ENCODE measurements at places on chromosomes 7 and 10. TPM values are rescaled to one million over a fixed set of nuclear protein-coding genes. Genes with fewer than 3 reads are reported as not detected.
A peak's percentile ranks its signal among the peaks of the same experiment; 100 is the strongest.

DNA sequence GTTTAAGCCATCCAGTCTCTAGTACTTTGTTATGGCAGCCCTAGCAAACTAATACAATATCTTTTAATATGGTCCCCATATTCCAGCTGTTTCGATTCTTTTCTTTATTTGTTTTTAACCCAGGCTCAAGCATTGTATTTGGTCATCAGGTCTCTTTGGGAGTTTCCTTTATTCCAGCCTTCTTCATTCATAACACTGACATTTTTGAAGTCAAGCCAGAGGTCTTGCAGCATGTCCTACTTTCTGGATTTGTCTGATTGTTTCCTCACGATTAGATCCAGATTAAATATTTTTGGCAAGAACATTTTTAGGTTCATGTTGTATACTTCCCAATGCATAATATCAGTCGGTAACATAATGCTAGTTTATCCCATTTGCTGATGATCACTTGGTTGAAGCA, 11.8 kb downstream of the SLC25A13 start:
- peaks cover 93% of the 10 kb centered on the region for H3K4me1 ChIP-seq
- H3K4me3 ChIP-seq, result no peak overlapping the region
- peak overlapping the region; percentile 60 for H3K27ac ChIP-seq
- DNase-seq, result no peak
- H3K36me3 ChIP-seq, result no peaks in the 10 kb centered on the region
- no peaks in the 10 kb centered on the region for H3K27me3 ChIP-seq

GRCh38 chr7:48782511-48782910, 141.8 kb upstream of the CDC14C start:
- H3K4me1 ChIP-seq, result no peaks in the 10 kb centered on the region
- no peak overlapping the region for H3K4me3 ChIP-seq
- H3K36me3 ChIP-seq, result no peaks in the 10 kb centered on the region
- no peaks in the 10 kb centered on the region for H3K27me3 ChIP-seq
- H3K27ac ChIP-seq, result no peak overlapping the region
- no peak for DNase-seq

DNA sequence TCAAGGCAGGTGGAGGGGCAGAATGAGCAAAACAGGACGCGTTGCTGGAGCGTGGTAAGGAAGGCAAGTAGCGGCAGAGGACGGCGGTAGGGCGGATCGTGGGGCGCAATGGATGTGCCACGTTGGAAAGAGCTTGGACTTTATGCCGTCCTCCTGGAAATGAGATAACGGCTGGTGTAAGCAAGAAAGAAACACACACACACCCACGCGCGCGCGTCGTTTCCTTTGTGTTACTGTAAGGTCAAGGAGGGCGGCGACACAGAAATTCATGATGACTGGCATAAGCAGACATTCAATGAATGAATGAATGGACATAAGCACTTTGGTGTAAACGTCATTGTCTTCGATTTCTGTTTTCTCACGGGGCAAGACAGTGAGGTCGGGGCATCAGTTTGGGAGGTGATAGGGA, 683 bp upstream of the ENTPD7 start:
- peak overlapping the region; percentile 62 for H3K27ac ChIP-seq
- H3K4me3 ChIP-seq, result peak overlapping the region; percentile 90
- H3K4me1 ChIP-seq, result peaks cover 13% of the 10 kb centered on the region
- no peaks in the 10 kb centered on the region for H3K36me3 ChIP-seq
- no peak for DNase-seq

GRCh38 chr10:98516352-98516751, 69.6 kb upstream of the HPS1 start:
- no peaks in the 10 kb centered on the region for H3K27me3 ChIP-seq
- no peak overlapping the region for H3K27ac ChIP-seq
- no peaks in the 10 kb centered on the region for H3K36me3 ChIP-seq
- H3K4me3 ChIP-seq, result no peak overlapping the region
- no peaks in the 10 kb centered on the region for H3K4me1 ChIP-seq

DNA sequence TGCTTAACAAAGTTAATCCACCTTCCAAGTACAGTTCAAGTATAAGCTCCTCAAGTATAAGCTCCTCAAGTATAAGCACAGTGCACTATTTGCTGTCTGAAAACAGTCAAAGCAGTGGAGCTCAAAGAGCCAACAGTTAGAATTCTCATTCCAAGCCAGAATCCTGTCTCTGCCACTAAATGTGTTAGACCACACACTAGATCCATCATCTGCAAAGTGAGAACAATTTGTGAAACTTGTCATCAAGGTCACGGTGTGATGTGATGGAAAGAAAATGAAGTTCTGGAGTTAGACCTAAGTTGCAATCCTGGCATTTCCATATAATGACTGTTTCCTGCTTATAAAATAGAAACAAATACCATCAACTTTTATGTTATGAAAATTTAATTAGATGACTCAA, 602.5 kb downstream of the TNS3 start:
- H3K27me3 ChIP-seq, result no peaks in the 10 kb centered on the region
- no peak overlapping the region for H3K4me3 ChIP-seq
- no peak for DNase-seq
- H3K4me1 ChIP-seq, result no peaks in the 10 kb centered on the region
- no peaks in the 10 kb centered on the region for H3K36me3 ChIP-seq

DNA sequence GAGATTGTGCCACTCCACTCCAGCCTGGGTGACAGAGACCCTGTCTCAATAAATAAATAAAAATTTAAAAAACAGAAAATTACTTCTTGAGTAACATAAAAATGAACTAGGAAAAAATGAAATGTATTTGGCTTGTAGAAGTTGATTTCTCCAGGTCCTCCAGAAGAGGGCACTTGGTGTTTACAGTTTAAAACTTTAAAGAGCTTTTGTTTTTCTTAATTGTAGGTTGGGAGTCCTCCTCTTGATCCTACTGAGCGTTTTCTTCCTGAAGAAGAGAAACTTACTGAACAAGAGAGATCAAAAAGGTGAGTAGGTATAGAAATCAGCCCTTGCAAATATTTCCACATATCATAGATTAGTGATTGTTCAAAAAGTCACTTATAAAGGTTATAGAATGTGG, 16.2 kb downstream of the KIFBP start:
- no peak overlapping the region for H3K4me3 ChIP-seq
- no peaks in the 10 kb centered on the region for H3K27me3 ChIP-seq
- H3K36me3 ChIP-seq, result peaks cover 42% of the 10 kb centered on the region
- peak overlapping the region; percentile 27 for H3K27ac ChIP-seq
- no peak for DNase-seq
- no peaks in the 10 kb centered on the region for H3K4me1 ChIP-seq

- no peaks in the 10 kb centered on the region for H3K36me3 ChIP-seq
- no peaks in the 10 kb centered on the region for H3K4me1 ChIP-seq
- H3K27me3 ChIP-seq, result no peaks in the 10 kb centered on the region
- H3K4me3 ChIP-seq, result no peak overlapping the region
- no peak overlapping the region for H3K27ac ChIP-seq
- DNase-seq, result no peak
Measured at GRCh38 chr10:62250594-62251198, 17.9 kb downstream of the RTKN2 start.

- DNase-seq, result no peak
- no peaks in the 10 kb centered on the region for H3K4me1 ChIP-seq
- H3K27ac ChIP-seq, result no peak overlapping the region
- H3K27me3 ChIP-seq, result peaks cover 4% of the 10 kb centered on the region
Measured at GRCh38 chr10:49598986-49599385, 11.1 kb upstream of the SLC18A3 start.

GRCh38 chr10:103666087-103666761, 172.7 kb downstream of the NEURL1 start:
- peak overlapping the region; percentile 11 for H3K27ac ChIP-seq
- H3K4me1 ChIP-seq, result peaks cover 60% of the 10 kb centered on the region
- DNase-seq, result peak; percentile 54
- no peaks in the 10 kb centered on the region for H3K27me3 ChIP-seq

- H3K4me1 ChIP-seq, result peaks cover 18% of the 10 kb centered on the region
- H3K36me3 ChIP-seq, result no peaks in the 10 kb centered on the region
- no peaks in the 10 kb centered on the region for H3K27me3 ChIP-seq
- no peak for DNase-seq
- no peak overlapping the region for H3K27ac ChIP-seq
Measured at GRCh38 chr10:11036424-11037011, 18.8 kb downstream of the CELF2 start.

DNA sequence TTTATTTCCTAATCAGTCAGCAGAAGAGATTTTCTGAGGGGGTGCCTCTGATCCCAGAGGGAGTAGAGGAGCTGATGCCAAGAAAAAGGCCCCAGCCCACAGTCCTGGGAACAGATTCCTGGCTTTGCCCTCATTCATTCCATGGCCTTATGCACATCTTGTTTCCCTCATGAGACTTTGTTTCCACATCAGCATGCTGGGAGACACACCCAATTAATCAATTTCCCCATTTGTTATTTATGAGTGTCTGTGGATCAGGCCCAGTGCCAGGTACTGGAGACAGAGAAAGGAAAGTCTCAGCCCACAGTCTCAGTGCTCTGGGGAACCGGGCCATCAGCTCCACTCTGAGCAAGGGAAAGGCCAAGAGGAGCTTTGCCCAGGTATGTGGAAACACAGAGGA, 496.2 kb upstream of the ZMIZ1 start:
- no peak overlapping the region for H3K27ac ChIP-seq
- no peak overlapping the region for H3K4me3 ChIP-seq
- peak; percentile 32 for DNase-seq

DNA sequence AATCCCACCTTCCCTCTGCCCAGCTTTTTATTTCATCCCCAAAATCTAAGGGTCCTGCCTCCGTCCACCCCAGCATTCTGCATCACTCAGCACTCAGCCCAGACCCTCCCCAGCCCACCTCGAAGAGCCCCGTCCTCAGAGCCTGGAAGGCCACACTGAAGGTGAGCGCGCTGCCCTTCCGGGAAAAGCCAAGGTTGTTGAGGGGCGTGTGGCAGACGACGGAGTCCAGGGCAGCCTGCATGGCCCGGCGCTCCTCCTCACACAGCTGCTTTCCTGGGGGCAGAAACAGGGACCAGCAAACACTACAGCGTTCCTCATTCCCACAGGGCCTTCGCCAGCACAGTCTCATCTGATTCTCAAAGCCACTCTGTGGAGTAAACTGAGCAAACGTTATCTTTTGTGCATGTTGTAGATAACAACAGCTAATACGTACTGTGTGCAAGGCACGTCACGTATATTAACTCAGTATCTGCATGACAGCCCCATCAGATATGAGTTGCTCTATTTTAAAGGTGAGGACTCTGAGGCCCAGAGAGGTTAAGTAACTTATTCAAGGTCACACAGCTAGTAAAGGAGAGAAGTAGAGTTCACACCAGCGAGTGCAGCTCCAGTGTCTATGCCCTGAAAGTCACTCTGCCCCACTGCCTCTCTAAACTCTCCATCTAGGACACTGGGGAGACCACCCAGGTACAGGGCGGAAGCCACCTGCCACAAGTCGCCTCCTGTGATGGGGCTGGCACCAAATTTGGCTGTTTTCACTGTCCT, 2.8 kb downstream of the TRAPPC14 start:
- no peak for DNase-seq
- peaks cover 6% of the 10 kb centered on the region for H3K4me1 ChIP-seq
- no peak overlapping the region for H3K27ac ChIP-seq
- peaks cover 40% of the 10 kb centered on the region for H3K36me3 ChIP-seq

DNA sequence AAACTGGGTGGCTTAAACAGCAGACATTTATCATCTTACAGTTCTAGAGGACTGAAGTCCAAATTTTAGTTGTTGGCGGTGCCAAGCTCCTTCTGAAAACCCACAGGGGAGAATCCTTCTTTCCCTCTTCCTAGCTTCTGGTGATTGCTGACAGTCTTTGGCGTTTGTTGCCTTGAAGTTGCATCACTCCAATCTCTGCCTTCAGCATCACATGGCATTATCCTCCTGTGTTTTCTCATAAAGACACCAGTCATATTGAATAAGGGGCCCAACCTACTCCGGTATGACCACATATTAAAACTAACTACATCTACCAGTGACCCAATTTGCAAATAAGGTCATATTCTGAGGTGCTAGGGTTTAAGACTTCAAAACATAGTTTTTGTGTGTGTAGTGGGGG, 472.1 kb upstream of the IGFBP3 start:
- no peak overlapping the region for H3K27ac ChIP-seq
- DNase-seq, result no peak
- H3K36me3 ChIP-seq, result no peaks in the 10 kb centered on the region
- H3K4me1 ChIP-seq, result peaks cover 17% of the 10 kb centered on the region
- no peak overlapping the region for H3K4me3 ChIP-seq

- H3K36me3 ChIP-seq, result no peaks in the 10 kb centered on the region
- H3K27me3 ChIP-seq, result no peaks in the 10 kb centered on the region
- no peak overlapping the region for H3K4me3 ChIP-seq
- H3K4me1 ChIP-seq, result no peaks in the 10 kb centered on the region
Measured at GRCh38 chr10:120607016-120607709, 150.1 kb downstream of the PLPP4 start.

- no peaks in the 10 kb centered on the region for H3K27me3 ChIP-seq
- H3K27ac ChIP-seq, result no peak overlapping the region
- H3K36me3 ChIP-seq, result no peaks in the 10 kb centered on the region
Measured at GRCh38 chr7:137081321-137082093, 213.1 kb downstream of the CHRM2 start.

DNA sequence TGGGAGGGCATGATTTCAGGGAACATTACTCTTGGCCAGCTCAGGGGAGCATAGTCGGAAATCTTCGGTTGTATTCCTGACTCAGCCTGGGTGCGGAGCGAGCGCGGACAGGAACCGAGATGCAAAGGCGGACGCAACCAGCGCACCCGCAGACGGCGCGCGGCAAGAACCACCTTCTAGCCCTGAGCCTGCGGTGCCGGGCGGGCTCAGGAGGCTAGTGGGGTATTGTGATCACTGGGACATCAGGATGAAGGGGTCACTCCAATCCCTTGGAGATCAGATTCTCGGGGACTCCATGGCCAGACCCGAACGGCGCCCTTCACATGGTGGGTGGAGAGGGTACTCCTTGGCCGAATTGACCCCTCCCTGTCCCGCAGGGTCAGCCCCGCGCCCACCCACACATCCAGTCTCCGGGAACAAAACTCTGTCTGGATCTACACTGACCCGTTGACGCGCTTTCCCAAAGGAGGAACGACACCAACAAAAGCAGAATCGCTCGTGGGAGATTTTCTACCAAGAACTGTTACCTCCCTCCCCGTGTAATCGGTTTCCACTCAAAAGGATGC, 730.5 kb downstream of the ZWINT start:
- no peak overlapping the region for H3K27ac ChIP-seq
- peaks cover 33% of the 10 kb centered on the region for H3K27me3 ChIP-seq
- peak overlapping the region; percentile 45 for H3K4me3 ChIP-seq
- H3K36me3 ChIP-seq, result no peaks in the 10 kb centered on the region

MOGAT3 gene
- not detected for total RNA-seq

SHTN1 gene
- 0.73 TPM for total RNA-seq

FOXP2 gene
- 7.2 TPM for total RNA-seq

VENTX gene
- 0.33 TPM for total RNA-seq

MINDY4 gene
- total RNA-seq, result 1.4 TPM

FRMD4A gene
- total RNA-seq, result 7.1 TPM

GFRA1 gene
- total RNA-seq, result 26.7 TPM

VAX1 gene
- total RNA-seq, result not detected

CLEC2L gene
- total RNA-seq, result not detected
